ENCODE measurements at places on chromosomes 11 and 22. TPM values are rescaled to one million over a fixed set of nuclear protein-coding genes. Genes with fewer than 3 reads are reported as not detected.

DNA sequence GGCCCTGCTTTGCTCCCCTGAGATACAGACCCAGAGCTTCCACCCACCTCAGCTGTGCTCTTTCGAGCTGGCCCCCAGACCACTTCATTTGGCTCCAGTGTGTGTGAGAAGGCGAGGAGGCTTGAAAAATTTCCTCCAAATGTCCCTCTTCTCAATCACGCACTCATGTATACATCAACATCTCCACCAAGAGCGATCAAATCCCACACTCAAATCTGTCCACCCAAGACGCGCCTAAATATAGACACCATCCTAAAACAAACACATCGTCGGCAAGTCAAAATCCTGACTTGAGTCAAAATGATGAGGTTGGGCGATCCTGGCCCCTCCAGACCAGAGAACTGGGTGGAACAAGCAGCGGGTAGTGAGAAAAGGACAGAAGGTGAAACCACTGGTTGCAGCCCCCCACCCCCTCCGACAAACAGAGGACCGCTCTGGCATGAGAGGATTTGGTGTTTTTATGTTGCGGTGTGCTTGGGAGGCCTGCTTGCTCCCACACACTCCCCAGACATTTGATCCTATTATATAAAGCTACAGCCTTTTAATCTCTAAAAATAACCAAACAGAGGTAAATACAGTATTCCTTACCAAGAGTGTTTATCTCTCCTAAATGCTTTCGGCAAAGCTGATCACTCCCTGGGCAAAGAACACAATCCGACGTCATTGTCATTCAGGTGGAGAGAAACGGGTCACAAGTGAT, 10.2 kb downstream of the MN1 start:
- no peak overlapping the region for H3K4me3 ChIP-seq
- no peaks in the 10 kb centered on the region for H3K4me1 ChIP-seq
- H3K36me3 ChIP-seq, result no peaks in the 10 kb centered on the region
- H3K27me3 ChIP-seq, result no peaks in the 10 kb centered on the region

GRCh38 chr11:123671534-123671933, 17.1 kb upstream of the SCN3B start:
- no peaks in the 10 kb centered on the region for H3K4me1 ChIP-seq
- no peak overlapping the region for H3K27ac ChIP-seq
- H3K36me3 ChIP-seq, result no peaks in the 10 kb centered on the region
- H3K4me3 ChIP-seq, result no peak overlapping the region
- no peaks in the 10 kb centered on the region for H3K27me3 ChIP-seq

Gene MS4A2
- 0.73 TPM for total RNA-seq

Gene TMEM80
- 51.8 TPM for total RNA-seq

DNA sequence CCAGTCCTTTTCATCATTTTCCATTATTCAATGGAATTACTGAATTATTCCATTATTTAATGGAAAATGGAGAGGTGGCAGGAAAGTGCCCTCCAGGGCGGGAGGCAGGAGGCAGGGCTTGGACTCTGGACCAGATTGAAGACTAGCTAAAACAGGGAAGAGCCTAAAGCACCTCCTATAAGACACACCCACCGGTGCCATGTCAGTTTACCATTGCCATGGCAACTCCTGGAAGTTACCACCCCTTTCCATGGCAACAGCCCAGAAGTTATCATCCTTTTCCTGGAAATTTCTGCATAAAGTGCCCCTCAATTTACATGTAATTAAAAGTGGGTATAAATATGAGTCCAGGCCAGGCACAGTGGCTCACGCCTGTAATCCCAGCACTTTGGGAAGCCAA, 443.7 kb downstream of the TBC1D22A start:
- H3K27ac ChIP-seq, result no peak overlapping the region
- no peaks in the 10 kb centered on the region for H3K4me1 ChIP-seq
- no peaks in the 10 kb centered on the region for H3K36me3 ChIP-seq
- H3K4me3 ChIP-seq, result no peak overlapping the region
- no peaks in the 10 kb centered on the region for H3K27me3 ChIP-seq

Measured in breast epithelium (tissue), 4 donors.